ENCODE measurements at places on chromosomes 2 and 18.

DNA sequence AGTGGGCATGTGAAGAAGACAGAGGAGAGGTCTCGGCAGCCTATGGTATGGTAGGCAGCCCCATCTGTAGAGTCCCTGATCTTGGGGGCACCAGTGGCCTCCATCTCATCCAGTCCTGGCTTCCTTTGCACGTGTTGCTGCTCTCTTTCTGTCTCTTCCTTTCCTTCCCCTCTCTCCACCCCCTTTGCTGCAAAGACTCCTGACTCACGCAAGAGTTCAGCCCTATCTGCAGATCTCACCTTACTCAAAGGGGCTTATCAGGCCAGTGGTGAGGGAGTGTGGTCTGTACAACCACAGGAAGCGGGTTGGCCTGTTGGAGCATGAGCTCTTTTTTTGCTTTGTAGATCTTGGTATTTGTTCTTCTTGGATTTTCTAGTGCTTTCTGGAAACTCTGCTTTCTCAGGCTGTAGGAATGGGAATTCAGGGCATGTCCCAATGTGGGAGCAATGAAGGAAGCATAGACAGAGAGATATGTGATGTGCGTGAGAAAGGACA is 14.6 kb upstream of the NT5DC4 start:
- no peak for DNase-seq

DNA sequence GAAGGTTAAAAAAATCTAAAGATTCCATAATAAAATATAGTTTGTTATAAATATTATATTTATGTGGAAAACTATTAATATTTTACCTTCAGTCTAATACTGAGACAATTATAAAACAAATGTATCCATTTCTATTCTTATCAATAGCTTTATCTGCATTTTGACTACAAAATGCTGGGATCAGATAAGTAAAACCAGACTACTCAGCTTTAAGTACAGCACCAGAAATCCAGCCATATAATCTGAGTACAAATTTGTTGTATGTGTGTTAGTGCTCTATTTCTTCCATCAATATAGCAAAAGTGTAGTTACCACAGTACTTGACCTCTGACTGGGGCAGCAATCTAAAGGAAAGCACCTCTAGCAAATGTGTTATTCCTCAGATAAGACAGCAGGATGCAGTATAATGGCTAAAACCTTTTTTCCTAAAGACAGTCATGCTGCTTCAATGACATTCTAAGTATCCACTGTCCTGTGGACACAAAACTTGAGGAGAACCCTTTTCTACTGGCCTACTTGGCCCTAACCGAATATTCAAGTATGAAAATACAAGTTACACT is 68.1 kb downstream of the OLA1 start:
- peak; percentile 21 for DNase-seq

GRCh38 chr2:77228391-77228790 is 293.8 kb downstream of the LRRTM4 start:
- no peak for DNase-seq

GRCh38 chr18:48595703-48596218 is 56.9 kb downstream of the CTIF start:
- no peak for DNase-seq

GRCh38 chr2:135954020-135954601 is 31.3 kb downstream of the DARS1 start:
- no peak for DNase-seq

GRCh38 chr18:31100436-31101182 is 1.6 kb downstream of the DSC2 start:
- DNase-seq = no peak

- no peak for DNase-seq
Observed at GRCh38 chr2:144830543-144830942, 310.6 kb upstream of the ZEB2 start.

- peak; percentile 62 for DNase-seq
Observed at GRCh38 chr18:54444319-54444914, 86.7 kb downstream of the C18orf54 start.

GRCh38 chr2:131516011-131516410 is 11.7 kb upstream of the CCDC74A start:
- DNase-seq = no peak

DNA sequence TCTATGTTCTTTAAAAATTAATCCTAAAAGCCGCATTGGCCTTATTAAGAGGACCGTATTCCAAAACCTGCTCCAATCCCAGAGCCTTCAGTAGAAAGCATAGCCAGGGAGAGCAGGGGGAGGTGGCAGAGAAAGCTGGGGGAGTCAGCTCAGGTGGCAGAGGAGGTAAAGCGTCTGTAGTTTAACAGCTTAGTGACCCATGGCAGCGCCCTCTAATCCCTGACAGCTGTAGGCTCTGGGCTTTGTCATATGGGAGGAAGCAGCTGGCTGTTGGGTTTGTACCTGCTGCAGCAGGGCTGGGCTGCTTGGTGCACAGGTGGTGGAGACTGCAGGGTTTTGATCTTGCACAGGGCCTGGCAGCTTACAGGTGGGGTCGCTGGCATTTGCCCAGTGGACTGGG is 50.6 kb downstream of the THNSL2 start:
- DNase-seq = no peak

DNA sequence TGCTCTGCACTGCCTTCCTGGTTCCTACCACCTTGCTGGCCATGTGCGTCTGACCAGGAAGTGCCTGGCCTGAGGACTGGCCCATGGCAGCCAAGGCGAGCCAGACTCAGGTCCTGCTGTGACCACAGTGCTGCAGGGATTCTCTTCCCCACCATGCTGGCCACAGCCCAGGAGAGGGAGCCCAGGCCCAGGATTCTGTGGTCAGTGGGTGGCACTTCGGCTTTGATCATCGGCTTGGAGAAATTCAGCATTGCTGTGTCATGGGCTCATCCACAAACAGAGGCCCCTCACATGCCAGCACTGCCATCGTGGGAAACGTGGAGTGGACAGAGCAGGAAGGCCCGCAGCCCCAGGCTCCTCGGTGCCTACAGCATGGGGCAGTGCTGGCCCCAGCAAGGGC is 211.6 kb downstream of the SEPTIN10 start:
- no peak for DNase-seq

GRCh38 chr18:76687304-76687962 is 134.9 kb upstream of the ZNF236 start:
- peak; percentile 62 for DNase-seq

DNA sequence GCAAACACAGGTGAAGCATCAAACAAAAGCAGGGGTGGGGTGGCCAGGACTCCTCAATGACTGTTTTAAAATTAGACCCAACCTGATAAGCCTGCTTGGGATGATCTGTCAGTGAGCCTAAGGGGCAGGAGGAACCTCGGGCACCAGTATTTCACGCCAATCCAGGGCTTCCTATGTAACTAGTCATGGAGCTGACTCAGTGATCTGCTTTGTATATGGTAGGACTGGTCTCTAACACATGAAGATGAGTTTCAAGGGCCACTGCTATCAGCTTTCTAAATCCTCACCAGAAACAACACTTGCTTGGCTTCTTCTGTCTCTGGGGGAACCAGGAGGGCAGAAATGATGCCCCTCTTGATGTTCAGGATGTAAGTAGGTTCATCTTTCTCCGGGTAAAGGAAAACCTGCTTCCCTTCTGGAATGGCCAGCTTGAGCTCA is 6.2 kb downstream of the APOB start:
- DNase-seq = no peak

GRCh38 chr2:102253753-102254150 is 57.6 kb upstream of the IL1RL1 start:
- no peak for DNase-seq

DNA sequence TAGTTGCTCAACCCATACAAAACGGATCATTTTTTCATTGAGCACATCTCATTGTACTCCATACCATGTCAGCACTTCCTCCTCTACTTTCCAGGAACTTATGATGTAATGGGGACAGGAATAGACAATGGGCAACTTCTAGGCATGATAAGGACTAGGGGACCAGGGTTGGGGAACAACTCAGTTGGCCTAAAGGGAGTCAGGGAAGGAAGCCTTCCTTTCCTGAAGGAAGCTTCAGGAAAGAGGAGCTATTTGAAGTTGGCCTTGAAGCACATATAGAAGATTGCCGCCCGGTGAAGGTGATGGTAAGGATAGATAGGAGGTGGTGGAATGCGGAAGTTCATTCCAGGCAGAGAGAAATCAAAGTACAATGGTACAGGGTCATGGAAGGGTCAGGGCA is 283.9 kb downstream of the SLC8A1 start:
- no peak for DNase-seq

DNA sequence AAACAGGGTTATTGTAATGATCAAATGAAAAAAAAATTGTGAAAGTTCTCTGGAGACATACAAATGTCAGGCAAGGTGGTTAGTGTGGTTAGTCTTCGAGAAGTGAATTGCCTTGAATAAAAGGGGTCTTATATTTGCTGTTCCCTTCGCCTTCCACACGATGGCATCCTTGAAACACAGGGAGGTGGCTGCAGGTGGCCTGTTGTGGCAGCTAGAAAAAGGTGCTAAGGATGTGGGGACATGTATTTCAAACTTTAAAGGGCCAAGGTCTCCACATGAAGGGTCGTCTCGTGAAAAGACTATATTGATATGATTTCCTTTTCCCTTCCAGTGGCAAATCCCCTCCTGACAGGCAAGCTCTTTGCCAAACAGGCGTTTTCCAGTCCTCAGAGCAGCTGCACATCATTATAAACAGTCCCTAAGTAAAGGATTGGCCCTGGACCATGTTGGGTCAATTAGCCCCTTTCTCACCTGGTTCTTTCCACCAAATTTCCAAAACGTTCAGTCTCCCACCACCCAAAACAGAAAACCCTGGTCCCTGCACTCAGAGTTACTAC is 68.5 kb downstream of the COPS8 start:
- peak; percentile 82 for DNase-seq

GRCh38 chr2:85353876-85354285 is 447 bp downstream of the RETSAT start:
- DNase-seq = peak; percentile 47

DNA sequence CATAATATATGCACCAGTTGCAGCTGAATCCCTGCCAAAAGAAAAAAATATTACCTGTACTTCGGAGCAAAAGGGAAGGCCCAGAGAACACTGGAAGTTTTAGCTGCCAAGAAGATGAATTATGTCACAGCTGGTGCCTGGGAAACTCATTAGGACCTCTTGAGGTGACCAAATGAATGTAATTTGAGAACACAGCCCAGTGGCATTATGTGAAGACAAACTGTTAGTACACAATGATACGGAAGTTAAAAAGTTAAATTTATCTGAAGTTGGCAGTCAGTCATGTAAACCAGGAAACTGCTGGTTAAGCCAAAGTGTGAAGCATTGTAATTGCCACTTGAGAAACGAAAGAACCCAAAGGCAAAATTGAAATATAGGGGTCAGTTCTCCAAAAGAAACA is 80.7 kb downstream of the EML4 start:
- no peak for DNase-seq

DNA sequence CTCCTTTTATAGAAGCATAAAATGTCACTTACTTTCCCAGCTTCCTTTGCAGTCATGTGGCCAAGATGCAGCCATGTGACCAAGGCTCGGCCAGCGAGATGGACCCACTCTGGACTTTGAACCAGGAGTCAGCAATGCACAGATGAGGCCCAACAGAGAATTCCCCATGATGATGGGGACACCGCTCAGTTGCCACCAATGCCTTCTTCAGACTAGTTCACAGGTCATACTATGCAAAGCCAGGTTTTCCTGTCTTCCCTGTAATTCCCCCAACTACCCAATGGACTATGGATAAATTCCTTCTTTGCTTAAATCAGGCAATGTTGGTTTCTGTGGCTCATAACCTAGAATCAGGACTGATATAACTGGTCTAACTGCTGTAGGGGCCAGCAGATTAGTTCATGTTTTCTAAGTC is 22.5 kb upstream of the REL start:
- no peak for DNase-seq

- no peak for DNase-seq
Observed at GRCh38 chr18:7190547-7191156, 40.2 kb upstream of the LRRC30 start.

GRCh38 chr2:184628051-184628450 is 29.7 kb downstream of the ZNF804A start:
- no peak for DNase-seq

GRCh38 chr18:62957885-62958472 is 242.6 kb downstream of the PHLPP1 start:
- DNase-seq = peak; percentile 55

DNA sequence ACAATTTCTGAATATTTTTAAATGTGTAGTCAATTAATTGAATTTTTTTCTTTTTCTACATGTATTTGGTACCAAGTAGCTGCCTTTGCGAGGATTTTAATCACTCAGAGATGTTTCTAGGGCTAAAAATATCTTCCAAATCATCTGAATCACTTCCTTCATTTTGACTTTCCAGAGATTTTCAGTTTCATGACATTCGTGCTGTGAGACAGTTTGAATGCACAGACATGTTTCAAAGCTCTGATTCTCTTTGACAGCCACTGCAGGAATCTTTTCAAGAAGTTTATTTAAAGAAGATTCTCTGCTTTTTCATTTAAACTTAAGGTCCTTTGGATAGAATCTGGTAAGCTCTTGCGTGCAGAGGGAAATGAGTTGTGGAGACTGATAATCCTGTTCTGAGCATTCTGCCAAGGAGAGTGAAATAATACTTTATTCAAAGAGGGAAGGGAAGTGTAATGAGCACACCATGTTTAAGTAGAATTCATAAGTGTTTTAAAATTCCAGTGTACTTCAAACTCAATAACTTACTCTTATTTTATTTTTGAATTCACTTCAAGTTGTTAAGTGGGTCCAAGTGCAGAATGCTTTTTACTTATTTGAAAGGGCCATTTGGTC is 9.7 kb downstream of the CYBRD1 start:
- no peak for DNase-seq

DNA sequence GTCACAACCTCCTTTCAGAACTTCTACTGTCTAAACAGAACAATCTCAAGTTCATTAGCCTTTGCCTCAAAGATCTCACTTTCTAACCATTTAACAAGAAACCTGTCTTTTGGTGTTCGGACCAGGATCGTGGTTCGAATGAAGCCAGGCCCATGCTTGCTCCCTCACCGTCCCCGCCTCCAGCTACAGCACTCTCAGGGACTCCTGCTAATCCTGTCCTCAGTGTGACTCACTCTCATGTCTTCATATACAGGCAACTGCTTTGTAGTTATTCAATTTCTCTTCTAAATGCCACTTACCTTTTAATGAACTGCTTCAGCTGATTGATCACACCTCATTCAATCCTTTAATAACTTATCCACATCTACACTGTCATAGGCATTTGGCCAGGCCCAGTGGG is 15.8 kb downstream of the SERTAD2 start:
- no peak for DNase-seq

DNA sequence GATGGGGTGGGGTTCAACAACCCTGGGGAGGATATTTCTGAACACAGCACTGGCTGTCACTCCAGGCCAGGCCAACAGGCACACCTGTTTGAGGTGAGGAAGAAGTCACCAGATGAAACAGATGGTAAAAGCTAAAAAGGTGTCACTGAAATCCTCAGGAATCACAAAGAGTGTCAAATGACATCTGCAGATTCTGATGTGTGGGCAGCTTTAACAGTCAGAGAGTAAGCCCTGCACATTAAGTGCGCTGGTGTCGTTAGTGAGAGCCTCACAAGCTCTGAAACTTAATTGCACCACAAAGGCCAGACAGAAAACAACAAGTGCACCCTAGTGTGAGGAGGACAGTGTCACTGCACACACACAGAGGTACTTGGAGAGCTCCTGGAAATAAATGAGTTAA is 13.6 kb downstream of the FLACC1 start:
- no peak for DNase-seq

Measured in fibroblast of mammary gland (primary cell).